ENCODE measurements at places on chromosomes 2 and 18.

- no peak for DNase-seq
Observed at GRCh38 chr2:151862700-151863099, 34.5 kb upstream of the ARL5A start.

DNA sequence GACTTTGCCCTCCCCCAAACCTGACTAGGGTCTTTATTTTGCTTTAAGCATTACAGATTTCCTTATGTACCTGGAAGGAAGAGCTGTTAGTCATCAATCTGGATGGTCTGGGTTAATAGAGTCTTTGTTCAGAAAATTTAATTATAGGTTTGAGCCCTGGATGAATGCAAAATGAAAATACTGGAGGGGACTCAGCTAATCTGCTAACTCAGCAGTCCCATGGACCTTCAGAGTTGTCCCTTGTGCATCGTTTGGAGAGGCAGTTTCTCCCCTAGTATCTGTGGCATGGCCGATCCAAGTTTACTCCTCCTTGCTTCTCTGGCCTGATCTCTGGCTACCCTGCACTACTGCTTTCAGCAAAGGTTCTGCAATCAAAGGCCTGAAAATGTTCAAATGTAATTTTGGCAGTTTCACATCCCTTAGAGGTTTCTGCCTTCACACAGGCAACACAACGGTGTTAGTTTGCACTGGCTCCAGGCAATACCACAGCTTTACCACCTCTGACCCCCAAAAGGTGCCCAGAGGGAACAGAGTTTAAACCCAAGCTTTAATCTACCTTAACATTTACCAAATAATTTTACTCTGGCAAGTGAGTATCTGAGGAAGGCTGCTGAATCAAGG, 134.3 kb downstream of the THADA start:
- DNase-seq: no peak

DNA sequence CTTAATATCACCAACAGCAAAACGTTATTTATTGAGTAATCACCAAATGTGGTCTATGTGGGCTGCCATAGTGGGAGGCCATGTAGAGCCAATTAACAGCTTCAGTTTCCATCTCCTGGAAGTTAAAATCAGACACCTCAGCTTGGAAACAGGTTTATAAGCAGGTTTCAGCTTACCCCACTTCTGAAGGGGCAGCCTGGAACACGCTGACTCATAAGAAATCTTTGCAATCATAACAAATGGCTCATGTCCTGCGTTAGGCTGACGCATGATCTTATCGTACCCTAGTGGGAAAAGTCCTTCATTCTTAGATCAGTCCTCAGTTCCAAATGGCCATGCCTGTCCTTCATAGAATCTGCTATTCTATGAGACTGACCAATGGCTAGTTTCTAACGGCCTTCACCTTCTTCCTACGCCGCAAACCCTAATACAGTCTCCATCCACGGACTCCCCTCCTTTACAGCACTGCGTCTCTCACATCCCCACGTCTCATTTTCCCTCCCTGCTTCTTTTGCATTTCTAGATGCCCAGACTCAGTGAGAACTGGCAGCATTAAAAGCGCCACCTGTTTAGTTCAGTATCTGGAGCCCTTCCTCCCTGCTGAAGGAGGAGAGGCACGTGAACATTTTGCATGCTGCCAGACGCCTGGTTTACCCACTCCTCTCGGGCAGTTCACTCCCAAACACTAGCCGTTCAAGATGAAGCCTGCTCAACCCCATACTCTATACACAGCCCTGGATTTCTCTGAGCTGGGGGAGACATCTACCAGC, 24.2 kb upstream of the BZW1 start:
- DNase-seq: no peak

- no peak for DNase-seq
Observed at GRCh38 chr2:20972792-20973565, 70.9 kb downstream of the APOB start.

GRCh38 chr2:75284345-75284744, 85.0 kb upstream of the TACR1 start:
- DNase-seq: no peak

GRCh38 chr2:177595126-177595845, 202.7 kb downstream of the AGPS start:
- DNase-seq: no peak

DNA sequence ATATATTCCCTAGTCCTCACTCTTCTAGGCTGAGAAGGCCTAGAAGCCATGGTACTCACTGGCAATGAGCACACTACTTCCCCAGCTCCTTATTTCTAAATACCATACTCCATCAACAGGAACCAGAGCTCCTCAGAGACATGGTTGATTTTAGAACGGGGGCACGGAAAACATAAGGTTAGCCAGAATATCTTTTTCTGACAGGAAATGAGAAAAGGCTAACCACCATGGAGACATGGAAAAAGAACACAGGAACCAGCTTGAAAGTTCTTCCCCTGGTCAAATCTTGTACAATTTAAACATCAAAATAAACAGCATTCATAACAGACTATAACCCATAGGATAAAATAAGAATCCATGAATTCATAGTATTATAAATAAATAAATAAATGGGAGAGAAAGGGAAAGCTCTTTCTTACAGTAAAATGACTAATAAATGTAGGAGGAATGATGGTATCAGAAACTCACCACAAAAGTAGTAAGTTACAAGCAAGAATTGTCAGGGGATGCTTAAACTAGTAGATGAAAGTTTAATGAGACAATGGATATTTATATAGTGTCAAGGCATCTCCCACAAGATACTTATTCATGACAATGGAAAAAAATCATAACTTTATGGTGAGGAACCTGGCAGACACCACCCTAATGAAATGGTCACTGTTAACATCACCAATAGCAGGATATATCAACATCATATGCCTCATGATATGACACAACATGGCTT, 20.6 kb upstream of the GCC2 start:
- DNase-seq: no peak

DNA sequence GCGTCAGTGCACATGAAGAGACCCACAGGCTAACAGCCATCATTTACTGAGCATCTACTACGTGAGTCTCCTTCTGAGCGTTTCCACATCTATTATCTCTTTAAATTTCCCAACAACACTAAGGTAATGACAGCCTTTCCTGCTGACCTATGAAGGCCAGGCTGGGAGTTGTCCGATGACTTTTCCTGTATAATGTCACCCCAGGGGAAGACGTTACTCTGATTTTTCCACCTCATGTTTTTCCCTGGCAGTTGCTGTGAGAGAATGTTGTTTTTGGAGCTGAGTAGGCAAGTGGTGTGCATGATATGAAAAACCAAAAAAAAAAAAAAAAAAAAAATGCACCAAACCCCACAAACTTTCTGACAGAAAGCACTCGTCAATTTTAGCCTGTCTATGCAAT, 207.6 kb downstream of the SLC8A1 start:
- DNase-seq: no peak

DNA sequence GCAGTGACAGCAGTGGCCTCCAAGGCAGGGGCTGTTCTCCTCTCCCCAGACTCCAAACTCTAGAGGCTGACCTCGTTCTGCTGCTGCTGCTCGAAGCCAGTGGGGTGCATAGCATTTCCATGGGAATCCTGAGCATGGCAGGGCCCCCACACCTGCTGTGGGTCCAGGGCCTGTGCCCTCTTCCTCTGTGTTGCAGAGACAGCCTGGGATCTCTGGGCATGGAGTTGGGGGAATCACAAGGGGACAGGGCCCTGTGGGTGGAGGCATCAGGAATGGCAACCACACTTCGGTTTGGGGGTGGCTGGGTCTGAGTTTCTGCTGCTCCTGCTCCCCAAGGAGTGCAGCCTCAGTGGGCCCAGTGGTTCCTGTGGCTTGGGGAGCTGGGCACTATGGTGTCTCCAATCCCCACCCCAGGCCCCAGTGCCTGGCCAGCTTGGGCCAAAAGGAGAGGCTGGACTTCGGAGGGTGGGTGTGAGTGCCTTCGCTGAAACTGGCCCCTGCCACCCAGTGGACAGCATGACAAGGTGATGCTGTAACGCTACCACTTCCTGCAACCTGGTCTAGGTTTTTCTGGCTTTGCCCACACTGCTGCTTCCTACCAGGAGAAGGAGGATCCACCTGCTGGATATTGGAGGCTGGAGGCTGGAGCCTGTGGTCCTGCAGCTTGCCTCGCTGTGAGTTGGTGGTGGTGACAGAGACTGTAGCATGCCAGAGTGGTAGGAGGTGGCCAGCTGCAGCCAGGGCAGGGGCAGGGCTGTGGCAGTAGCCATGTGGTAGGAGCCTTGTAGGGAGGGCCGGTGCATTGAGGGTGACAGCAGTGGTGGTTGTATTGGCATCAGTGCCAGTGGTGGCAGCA, 56.6 kb downstream of the SOWAHC start:
- DNase-seq: no peak

GRCh38 chr18:23437357-23438045, 15.6 kb upstream of the RIOK3 start:
- DNase-seq: no peak

- no peak for DNase-seq
Observed at GRCh38 chr2:189300916-189301315, 121.4 kb upstream of the COL5A2 start.
